Type B pancreatic cell (in vitro differentiated cells): ENCODE measurements at places on chromosomes 3 and 15. TPM values are rescaled to one million over a fixed set of nuclear protein-coding genes. Genes with fewer than 3 reads are reported as not detected.

DNA sequence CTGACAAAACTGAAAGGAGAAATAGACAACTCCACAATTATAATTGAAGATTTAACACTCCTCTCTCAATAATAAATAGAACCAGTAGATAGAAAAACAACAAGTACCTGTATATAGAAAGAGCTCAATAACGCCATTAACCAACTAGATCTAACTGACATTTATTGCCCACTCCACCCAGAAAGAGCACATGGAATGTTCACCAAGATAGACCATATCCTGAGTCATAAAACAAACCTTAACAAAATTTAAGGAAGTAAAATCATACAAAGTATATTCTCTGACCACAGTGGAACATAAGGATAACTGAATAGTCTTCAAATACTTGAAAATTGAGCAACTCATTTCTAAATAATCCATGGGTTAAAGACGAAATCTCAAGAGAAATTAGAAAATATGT lies 25.1 kb downstream of the KBTBD12 start:
- no peak for DNase-seq

DNA sequence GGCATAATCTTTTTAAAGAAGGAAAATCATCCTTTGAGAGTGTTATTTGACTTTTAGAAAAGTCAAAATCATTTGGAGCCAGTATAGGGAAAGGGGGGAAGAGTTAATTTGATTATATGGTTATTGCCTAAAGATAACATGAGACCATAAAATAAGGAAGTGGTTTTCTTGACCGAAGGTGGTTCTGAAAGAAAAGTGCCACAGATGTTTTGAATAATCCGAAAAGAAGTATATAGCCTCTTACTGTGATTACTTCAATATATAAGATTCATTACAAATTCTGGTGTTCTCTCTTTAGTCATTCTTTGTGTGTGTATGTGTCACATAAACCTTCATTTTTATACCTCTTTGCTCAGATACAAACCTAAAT lies 1.1 kb downstream of the DNAJB11 start:
- no peak for DNase-seq

DNA sequence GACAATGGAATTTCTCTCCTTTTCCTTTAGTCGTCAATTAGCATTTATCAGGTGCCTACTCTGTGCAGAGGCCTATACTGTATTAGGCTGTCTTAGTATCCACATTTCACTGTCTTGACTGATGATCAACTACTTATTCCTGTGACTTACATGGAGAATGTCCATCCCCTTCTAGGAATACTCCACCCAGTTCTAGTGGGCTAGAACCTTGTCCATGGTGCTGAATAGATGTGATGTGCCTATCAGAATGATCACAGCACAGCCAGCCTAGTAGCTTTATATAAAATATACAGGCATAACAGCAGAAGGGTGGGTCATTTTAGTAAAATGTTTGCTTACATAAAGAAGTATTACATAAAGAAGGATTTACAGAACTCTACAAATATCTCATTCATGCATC lies 621.4 kb downstream of the PDCD6IP start:
- no peak for DNase-seq

MLH1 gene
- 29.5 and 41.0 TPM in 2 replicates for total RNA-seq
